Skeletal muscle cell (primary cell): ENCODE measurements at places on chromosomes 11 and 22.
A peak's percentile ranks its signal among the peaks of the same experiment; 100 is the strongest.

DNA sequence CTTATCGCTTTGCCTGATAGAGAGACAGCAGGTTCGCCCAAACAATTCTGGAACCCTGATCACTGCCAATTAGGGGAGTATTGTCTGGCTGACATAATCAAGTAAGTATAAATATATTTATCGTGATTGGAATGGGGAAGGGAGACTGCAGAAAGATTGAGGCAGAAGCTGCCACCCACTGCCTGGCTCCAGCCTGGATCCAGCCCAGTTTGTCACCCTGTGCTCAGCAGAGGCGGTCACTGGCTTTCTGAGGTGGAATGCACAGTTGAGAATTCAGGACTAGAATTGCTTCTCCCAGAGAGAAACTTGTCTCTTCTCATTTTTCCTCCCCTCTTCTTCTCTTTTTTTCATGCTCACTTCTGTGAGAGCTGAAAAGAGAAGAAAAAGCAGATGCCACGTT, 25.9 kb downstream of the GRAP2 start:
- DNase-seq, result no peak

GRCh38 chr22:48918585-48919186, 909.0 kb downstream of the BRD1 start:
- DNase-seq, result no peak

- DNase-seq, result no peak
Measured at GRCh38 chr11:64801158-64801464, 1.9 kb downstream of the MAP4K2 start.

- DNase-seq, result no peak
Measured at GRCh38 chr22:33081686-33082590, 23.8 kb upstream of the SYN3 start.

- no peak for DNase-seq
Measured at GRCh38 chr11:75429902-75430713, 2.9 kb downstream of the KLHL35 start.

GRCh38 chr11:65277631-65278277, 16.0 kb downstream of the POLA2 start:
- DNase-seq, result no peak

GRCh38 chr11:24819006-24819405, 322.2 kb downstream of the LUZP2 start:
- no peak for DNase-seq

- DNase-seq, result no peak
Measured at GRCh38 chr11:61429346-61429690, 457 bp downstream of the CPSF7 start.

GRCh38 chr11:69105461-69106030, 50.2 kb upstream of the SMIM38 start:
- no peak for DNase-seq

DNA sequence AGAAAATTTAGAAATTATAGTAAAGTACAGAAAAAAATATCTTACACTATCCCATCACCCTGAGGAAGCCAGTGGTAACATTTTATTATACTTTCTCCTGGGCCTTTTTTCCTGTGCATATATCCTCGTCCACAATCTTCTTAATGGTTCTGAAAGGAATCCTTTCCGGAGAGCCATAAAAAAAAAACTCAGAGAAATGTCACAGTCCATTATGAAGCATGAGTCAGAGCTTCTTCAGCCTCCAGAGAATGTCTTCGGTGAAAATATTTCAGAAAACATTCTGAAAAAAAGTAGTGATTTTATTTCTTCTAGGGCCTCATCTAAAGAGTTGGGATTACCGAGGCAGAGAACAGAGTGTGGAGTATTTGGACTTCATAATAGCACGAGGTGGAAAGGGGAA, 163.4 kb downstream of the INSC start:
- DNase-seq, result no peak

GRCh38 chr11:63813563-63814382, 517 bp downstream of the SPINDOC start:
- no peak for DNase-seq

DNA sequence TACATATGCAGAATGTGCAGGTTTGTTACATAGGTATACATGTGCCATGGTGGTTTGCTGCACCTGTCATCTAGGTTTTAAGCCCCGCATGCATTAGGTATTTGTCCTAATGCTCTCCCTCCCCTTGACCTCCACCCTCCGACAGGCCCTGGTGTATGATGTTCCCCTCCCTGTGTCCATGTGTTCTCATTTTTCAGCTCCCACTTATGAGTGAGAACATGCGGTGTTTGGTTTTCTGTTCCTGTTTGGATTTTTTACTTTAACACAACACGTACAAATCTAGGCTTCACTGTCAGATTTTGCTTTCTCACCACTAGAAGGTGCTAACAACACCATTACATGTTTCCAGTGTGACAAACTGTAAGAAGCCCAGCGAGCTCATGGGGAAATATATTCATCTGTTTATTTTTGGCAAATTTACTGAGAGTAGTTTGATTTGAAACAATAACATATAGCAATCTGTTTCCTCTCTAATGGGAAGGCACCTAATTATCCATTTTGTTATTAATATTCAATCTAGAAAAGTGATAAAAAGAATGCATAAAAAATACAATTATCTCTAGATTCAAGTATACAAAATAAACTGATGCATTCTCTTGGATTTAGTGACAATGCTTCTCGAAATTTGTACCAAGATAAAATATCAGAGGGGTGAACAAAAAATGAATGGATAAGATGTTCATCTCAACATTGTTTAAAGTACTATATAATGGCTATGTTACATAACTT, 23.2 kb upstream of the BIRC3 start:
- no peak for DNase-seq

DNA sequence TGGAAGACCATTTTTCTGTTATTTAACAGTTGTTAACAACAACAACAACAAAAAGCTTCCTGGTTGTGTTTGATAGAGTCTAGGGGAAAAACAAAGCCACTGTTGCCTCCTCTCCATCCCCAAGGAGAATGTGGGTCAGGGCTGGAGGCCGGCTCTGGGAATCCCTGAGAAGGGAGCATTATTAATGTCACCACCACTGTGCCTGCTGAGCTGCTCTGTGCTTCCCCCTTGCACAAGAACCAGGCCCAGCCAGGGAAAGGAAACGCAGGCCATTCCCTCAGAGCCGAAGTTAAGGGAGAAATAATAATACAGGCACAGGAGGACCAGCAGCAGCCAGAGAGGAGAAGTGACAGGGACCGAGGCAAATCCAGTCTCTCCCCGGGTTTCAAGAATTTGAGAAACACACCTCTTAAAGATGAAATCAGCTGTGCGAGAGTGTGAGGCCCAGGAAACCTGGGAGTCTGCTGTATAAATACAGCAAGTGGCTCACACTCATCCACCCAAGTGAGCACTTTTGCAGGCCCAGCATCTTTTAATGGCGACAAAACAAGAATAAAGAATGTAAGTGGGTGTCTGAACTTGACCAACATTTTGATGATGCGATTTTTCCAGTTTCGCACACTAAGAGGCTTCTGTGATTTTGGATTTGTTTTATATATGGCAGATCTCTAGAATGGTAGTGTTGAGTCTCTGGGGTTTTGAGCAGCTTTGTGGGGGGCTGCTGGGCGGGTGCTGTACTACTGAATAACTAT, 539.2 kb downstream of the NTM start:
- DNase-seq, result no peak

- DNase-seq, result no peak
Measured at GRCh38 chr11:11844272-11844671, 2.5 kb downstream of the USP47 start.

DNA sequence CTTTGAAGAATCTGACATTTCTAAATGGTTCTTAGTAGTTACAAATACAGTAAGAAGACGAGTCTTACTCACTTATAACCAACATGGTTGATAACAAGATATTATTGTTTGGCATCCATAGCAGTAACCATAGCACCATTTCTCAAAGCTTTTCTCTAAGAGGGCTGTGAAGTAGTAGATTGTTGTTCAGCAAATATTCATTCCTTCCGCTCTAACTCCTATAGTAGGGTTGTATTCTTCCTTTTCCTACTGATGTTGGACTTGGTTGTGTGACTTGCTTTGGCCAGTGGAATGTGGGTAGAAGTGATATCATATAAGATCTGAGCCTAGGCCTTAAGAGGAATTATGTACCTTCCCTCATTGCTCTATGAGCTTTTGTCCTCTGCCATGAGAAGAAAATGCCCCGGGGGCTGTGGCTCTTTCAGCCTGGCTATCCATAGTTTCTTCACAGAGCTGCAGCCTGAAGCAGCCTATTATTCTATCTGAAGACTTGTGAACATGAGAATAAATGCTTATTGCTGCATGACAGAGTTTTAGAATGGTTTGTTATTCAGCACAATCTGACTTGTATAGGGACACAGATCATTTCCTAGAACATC, 28.9 kb upstream of the ZBED5 start:
- no peak for DNase-seq

- no peak for DNase-seq
Measured at GRCh38 chr11:73167363-73167954, 25.3 kb upstream of the FCHSD2 start.

DNA sequence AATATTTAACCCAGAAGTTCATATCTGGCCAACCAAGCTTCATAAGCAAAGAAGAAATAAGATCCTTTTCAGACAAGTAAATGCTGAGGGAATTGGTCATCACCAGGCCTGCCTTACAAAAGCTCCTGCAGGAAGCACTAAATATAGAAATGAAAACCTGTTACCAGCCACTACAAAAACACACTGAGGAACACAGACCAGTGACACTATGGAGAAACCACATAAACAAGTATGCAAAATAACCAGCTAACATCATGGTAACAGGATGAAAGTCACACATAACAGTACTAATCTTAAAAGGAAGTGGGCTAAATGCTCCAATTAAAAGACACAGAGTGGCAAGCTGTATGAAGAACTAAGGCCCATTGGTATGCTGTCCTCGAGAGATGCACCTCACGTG, 311.4 kb downstream of the DYNC2H1 start:
- DNase-seq, result peak; percentile 18

DNA sequence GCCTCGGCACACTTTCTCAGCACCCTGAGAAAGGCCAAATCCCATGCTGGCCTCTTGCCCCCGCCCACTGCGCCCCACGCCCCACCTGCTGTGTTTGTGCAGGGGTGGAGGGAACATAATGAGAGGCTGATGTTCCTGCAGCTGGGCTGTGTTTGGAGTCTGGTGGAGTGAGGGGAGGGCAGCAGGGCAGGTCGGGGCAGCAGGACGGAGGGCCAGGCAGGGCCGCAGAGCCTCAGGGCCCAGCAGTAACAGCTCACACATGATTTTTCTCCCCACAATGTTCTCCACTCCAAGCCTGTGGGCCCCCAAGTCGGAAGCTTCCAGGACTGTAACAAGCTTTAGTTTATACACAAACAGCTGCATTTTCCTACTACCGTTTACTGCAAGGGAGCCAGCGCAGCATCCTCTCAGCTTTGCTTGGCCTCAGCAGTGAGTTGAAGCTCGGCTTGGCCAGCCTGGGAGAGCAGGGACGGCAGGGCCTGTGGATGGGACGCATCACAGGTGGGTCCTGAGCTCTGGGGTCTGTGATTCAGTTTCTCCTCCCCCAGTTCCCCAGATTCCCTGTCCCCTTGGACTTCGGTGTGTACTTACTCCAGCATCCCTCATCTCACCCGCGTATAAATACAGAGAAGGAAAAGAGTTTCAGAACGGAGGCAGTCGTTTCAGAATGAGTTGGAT, 51.0 kb downstream of the RPUSD4 start:
- DNase-seq, result no peak

GRCh38 chr11:81574301-81574700, 1159.4 kb downstream of the FAM181B start:
- DNase-seq, result no peak

GRCh38 chr11:1008803-1009145, 27.7 kb downstream of the MUC6 start:
- no peak for DNase-seq

GRCh38 chr22:20488946-20489345, 6.6 kb downstream of the KLHL22 start:
- no peak for DNase-seq

DNA sequence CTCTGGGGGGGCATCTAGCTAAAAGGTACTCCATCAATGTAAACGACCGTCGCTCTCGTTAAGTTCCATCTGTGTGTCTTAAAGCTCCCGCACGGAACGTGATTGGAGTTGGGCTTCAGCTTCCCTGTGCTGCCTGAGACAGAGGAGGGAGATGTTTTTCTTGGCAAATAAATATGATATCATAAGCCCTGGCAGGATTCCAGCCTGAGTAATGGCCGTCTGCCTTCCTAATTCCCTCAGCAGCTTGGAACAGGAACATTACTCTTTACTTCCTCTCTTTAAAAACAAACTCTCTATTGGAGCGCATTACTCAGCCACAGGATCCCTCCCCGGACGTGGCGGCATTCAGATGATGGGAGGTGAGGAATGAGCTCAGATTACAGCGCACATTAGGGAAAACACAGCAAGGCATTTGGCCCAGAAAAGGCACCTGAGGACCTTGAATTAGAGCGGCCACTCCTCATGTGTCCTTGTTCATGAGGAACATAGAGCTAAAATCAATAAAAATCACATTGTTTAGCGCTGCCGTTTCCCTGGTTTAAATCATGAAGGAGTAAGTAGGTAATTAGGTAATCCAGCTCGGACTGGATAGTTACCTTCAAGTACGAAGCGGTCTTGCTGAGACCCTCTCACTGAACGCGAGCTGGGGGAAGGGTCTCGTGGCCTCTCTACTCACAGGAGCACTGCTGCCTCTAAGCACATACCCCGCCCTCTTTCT, 230.4 kb downstream of the ST3GAL4 start:
- peak; percentile 86 for DNase-seq

GRCh38 chr22:20392983-20393704, 807 bp upstream of the ZNF74 start:
- DNase-seq, result no peak

GRCh38 chr11:126357969-126358762, 2.7 kb downstream of the ST3GAL4 start:
- DNase-seq, result no peak

- no peak for DNase-seq
Measured at GRCh38 chr11:129729823-129730222, 85.8 kb upstream of the TMEM45B start.

DNA sequence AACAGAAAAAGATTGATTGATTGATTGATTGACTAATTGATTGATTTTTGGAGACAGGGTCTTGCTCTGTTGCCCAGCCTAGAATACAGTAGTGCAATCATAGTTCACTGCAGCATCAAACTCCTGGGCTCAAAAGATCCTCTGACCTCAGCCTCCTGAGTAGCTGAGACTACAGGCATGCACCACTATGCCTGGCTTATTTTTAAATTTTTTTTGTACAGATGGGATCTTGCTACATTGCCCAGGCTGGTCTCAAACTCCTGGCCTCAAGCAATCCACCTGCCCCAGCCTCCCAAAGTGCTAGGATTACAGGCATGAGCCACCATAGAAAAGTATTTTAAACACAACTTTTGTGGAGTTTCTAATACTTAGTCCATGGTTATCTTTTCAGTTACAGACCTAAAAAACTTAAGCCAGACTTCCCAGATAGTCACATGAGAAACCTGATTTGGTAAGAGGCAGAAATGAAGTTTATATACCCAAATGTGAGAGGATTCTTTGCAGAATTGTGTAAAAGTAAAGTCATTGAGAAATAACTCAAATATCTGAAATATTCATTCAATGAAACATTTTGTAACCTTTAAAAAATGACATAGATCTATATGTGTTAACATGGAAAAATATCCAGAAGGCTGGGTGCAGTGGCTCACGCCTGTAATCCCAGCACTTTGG, 186.5 kb downstream of the SWAP70 start:
- no peak for DNase-seq

- no peak for DNase-seq
Measured at GRCh38 chr11:117478126-117478860, 150.6 kb downstream of the CEP164 start.

GRCh38 chr22:32164075-32164860, 5.2 kb upstream of the C22orf42 start:
- DNase-seq, result no peak
